Lung (tissue), 17 donors: ENCODE measurements at places on chromosomes 5 and 9.

GRCh38 chr9:35679766-35680330, 6.1 kb downstream of the CA9 start:
- DNase-seq: no peak

DNA sequence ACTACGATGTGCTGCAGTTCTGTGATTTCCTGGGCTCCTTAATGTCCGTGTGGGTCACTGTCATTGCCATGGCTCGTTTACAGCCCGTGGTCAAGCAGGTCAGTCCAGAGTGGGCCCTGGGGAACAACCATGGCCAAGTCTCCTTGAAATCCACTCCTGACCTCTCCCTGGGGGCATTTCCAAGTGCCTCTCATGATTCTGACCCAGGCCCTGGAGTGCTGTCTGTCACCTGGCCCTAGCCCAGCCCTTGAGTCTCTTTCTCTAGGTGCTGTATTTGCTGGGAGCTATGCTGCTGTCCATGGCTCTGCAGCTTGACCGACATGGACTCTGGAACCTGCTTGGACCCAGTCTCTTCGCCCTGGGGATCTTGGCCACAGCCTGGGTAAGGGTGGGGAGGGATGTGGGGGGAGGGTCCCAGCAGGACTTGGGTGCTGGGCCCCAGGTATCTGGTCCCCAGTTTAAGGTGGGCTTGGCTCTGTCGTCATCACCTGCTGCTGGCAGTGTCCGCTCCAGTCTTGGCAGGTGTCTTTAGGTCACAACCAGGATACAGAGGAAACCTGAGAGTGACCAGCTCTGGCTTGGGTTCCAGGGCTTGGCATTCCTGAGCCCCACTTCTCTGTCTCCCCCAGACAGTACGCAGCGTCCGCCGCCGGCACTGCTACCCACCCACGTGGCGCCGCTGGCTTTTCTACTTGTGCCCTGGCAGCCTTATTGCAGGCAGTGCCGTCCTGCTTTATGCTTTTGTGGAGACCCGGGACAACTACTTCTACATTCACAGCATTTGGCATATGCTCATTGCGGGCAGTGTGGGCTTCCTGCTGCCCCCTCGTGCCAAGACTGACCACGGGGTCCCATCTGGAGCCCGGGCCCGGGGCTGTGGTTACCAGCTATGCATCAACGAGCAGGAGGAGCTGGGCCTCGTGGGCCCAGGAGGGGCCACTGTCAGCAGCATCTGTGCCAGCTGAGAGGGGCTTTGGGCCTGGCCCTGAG, 17.0 kb downstream of the OR13J1 start:
- DNase-seq: no peak

DNA sequence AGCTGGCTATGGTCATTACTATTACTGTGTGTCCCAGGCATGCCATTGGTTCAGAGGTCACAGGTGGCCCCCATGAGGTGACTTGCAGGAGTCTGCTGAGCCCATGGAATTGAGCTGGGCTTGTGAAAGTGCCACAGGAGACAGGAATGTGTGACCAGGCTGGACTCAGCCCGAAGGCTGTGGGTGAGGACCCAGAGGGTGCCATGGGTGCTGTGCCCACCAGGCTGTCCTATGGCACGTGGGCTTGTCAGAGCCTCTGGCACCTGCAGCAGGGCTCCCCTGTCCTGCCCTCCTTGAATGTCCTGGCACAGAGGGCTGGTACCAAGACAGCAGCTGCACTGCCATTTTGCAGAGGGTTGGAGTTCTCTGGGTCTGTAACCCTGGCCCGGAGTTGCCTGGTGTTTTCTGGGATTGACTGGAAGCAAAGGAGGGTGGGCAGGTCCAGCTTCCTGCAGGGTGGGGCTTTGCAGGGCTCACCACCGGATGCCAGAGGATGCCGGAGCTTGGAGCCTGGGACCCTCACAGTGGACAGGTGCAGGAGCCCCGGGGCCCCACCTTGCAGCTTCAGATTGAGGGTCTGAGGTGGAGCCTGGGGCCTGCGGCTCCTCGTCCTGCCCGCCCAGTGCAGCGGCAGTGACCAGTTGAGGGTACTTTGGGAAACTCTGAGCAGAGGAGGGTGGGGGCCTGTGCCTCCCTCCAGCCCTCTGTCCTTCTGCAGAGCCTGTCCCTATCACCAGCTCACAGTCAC, 14.2 kb downstream of the COL5A1 start:
- DNase-seq: no peak

GRCh38 chr5:177123789-177124485, 9.6 kb upstream of the NSD1 start:
- DNase-seq: no peak

- no peak for DNase-seq
These were observed 6.2 kb downstream of the ANGPTL2 start for GRCh38 chr9:127116088-127116726.

DNA sequence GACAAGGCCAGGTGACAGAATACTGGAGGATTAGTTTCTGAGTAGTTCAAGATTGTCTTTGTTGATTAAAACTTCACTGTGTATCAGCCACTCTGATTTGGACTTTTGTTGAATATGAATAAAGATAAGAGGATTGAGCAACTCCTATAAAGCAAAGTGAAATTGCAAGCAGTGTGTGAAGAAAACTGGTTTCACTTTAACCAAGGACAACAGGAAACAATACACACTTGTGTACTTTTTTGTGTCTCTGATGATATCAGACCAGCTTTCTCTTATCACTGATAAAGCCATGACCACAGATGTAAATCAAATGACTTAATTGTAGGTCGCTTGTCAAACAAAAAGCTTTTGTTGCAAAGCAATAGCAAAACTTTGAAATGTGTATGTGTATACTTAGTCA, 268.6 kb downstream of the FER start:
- no peak for DNase-seq

GRCh38 chr5:138724470-138725146, 28.6 kb upstream of the CTNNA1 start:
- DNase-seq: no peak

DNA sequence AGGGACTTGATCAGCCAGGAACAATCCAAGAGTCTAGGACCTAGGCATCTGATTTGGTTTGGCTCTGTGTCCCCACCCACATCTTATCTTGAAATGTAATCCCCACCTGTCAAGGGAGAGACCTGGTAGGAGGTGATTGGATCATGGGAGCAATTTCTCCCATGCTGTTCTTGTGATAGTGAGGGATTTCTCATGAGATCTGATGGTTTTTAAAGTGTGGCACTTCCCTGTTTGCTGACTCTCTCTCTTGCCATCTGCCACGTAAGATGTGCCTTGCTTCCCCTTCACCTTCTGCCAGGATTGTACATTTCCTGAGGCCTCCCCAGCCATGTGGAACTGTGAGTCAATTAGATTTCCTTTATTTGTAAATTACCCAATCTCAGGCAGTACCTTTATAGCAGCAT, 201.7 kb upstream of the ACTBL2 start:
- DNase-seq: no peak

DNA sequence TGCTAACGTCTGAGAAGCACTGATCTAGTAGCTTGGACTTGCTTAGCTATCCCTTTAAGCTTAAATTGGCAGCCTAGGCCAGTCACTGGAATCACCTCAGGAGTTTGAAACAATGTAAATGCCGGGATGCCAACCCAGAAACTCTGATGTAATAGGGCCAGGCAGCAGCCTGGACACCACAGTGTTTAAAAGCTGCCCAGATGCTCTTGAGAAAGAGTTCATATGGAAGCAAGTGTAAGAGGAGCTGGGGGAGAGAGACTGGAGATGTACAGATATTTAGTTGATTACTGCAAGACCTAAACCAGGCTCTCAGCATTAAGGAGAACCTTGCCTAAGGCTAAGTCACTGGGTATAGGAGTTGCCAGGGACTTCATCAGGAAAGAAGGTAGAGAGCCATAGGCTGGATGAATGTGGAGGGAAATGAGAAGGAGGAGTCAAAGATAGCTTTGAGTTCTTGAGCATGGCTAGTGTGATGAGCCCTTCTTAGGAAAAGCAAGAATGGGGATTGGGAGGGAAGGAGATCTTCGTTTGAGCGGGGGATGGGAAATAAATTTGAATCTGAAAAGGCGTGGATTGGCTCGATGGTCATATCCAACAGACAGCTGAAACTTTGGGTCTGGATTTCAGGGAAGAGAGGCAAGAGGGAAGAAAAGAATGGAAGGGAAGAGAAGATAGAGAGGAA, 392.9 kb upstream of the WWC1 start:
- no peak for DNase-seq

GRCh38 chr5:90571147-90571773, 12.7 kb downstream of the ADGRV1 start:
- no peak for DNase-seq

DNA sequence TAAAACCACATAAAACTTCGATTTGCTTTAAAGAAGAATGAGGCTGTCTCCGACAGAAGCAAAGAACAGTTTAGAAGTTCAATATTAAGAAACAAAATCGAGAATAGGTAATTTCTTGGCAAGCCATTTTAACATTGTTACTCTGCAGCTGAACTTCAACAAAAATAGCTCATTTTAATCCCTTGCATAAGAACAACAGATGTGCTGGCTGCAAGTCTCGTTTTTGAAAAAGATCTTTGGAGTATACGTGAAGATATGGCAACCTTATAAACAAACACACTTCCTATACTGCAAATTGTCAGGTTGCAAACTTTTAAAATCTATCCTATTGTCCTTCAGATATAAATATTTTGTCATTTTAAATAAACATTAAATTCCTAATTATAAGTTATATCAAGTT, 71.5 kb downstream of the FBN2 start:
- DNase-seq: no peak

DNA sequence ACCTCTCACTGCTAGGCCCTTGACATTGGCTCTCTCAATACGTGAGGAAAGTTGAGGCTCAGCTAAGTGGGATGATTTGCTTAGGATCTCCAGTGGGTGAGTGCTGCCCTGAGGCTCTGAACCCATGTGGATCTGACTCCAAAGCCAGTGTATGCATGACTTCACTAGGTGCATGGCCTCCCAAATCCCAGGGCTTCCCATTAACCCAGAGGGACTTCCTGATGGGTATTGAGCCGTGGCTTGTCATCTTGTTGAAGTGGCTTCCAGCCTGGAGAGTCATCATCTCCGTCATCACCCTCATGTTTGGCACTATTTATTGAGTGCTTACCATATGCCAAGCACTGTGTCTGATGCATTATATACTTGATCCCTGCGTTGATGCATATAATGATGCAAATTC, 37.3 kb upstream of the TEX48 start:
- DNase-seq: no peak

DNA sequence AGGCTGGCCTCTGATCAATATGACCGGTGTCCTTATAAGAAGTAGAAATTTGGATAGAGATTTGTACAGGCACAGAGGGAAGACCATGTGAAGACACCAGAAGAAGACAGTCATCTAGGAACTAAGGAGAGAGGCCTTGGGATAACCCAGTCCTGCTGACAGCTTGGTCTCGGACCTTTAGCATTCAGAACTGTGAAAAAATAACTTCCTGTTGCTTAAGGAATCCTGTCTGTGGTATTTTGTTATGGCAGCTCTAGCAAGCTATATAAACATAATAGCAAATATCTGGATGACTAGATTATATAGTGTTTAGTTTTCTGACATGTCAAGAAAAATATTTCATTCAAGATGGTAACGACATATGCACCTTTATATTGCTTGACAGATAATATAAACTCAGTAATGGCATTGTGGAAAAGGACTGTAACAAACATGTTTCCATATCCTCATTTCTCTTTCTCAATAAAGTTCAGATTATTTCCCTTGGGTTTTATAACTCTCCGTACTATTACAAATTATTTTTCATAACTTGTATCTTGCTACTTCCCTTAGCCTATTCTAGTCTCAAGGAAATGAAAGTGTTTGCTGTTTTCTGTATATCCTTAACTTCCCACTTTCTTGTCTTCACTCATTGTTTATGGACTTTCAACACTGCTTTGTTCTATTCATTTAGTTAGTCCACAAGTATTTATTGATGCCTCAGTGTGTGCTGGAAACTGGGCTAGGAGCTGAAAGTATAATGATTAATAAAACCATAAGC, 62.4 kb downstream of the KIAA1958 start:
- peak; percentile 49 for DNase-seq

GRCh38 chr5:85182344-85182743, 797.7 kb upstream of the EDIL3 start:
- DNase-seq: no peak

- DNase-seq: peak; percentile 72
These were observed 29.5 kb upstream of the ARHGAP26 start for GRCh38 chr5:142740474-142741242.

DNA sequence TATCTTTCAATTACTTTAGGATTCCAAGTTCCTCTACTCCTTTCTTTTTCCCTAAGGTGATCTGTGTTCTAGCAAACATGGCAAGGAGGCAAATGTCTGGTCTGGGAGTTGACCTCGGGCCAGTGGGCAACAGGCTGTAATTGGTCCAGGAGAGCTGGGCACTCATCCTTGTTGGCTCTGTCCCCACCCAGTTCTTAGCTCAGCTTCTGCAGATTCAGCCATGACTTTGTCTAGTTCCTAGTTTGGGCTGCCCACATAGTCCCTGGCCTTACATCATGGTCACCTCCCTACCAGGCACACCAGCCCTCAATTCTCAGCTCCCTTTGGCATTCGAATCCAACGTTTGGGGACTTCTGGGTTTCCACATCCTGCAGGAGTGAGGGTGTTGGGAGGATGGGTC, 92.1 kb upstream of the DAP start:
- DNase-seq: no peak

GRCh38 chr5:166358127-166358830, 1933.2 kb upstream of the WWC1 start:
- DNase-seq: no peak

- DNase-seq: no peak
These were observed 282.6 kb upstream of the SMC2 start for GRCh38 chr9:103811462-103811861.

GRCh38 chr5:59437176-59437575, 456.4 kb downstream of the PDE4D start:
- no peak for DNase-seq

- peak; percentile 45 for DNase-seq
These were observed 44.2 kb downstream of the NIPSNAP3B start for GRCh38 chr9:104808035-104808614.

GRCh38 chr9:130430232-130430631, 14.5 kb upstream of the ASS1 start:
- DNase-seq: no peak

DNA sequence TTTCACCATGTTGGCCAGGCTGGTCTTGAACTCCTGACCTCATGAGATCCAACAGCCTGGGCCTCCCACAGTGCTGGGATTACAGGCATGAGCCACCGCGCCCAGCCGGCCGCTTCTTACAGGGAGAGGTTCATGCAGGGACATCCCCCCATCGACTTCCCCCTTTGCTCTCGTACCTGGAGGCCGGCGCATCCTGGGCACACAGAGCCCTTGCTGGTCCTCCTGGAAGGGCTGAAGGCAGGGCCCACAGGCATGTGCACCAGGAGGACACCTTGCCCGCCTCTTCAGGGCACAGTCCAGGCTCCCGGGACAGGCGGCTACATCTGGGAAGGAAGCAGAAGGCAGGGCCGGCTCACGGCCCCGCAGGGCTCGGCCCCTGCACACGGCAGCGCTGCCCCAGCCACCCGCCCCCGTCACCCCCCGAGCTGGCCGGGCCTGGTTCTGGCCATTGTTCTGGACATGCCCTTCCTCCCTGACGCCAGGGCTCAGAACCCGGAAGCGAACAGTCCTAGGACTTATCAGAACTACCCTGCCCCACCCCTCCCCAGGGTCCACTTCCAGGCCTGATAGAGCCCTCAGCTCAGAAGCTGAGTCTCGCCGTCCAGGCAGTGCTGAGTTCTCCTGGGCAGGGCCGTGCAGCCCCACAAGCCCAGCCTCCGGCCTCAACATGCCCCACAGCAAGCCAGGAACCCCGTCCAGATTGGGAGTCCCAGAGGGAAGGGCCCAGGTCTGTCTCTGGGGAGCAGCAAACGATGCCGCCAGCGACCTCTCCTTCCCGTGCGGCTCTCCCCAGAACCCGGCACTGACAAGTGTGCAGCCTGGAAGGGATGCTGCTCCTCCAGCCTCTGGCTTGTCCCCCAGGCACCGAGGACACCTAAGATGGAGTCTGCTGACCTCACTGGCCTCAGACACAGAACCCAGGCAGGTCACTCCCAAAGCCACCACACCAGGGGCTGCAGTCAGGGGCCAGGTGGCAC, 2.9 kb downstream of the NPDC1 start:
- no peak for DNase-seq
